Endothelial cell of umbilical vein (primary cell): ENCODE measurements at places on chromosomes 2 and 18. TPM values are rescaled to one million over a fixed set of nuclear protein-coding genes. Genes with fewer than 3 reads are reported as not detected.

Gene SCTR
- polyA plus RNA-seq: not detected in 2 replicates

Gene ELP2
- 31.7 and 37.8 TPM in 2 replicates for polyA plus RNA-seq

GRCh38 chr18:22981274-22982133 is 48.4 kb downstream of the RBBP8 start:
- DNase-seq: no peak

DNA sequence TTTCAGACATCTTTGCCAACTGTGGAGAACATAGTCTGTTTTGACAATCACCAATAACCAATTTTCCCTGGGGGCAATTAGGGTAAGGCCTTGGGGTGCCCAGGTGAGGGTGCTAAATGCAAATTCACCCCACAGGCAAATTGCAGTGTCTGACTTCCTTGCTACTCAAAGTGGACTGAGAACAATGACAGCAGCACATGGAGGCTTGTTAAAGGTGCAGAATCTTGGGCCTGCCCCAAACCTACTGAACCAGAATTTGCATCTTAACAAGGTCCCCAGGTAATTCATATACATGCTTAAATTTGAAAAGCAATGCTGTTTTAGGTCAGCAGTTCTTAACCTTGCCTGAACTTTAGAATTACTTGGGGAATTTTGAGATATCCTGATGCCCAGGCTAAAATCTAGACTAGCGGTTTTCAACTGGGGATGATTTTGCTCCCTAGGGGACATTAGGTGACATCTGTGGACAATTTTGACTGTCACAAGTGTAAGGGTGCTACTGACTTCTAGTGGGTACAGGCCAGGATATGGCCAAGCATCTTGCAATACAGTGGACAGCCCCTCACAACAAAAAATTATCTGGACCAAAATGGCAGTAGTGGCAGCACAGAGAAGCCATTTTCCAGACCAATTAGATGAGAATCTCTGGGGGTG is 80.2 kb upstream of the GCFC2 start:
- no peak for DNase-seq

DNA sequence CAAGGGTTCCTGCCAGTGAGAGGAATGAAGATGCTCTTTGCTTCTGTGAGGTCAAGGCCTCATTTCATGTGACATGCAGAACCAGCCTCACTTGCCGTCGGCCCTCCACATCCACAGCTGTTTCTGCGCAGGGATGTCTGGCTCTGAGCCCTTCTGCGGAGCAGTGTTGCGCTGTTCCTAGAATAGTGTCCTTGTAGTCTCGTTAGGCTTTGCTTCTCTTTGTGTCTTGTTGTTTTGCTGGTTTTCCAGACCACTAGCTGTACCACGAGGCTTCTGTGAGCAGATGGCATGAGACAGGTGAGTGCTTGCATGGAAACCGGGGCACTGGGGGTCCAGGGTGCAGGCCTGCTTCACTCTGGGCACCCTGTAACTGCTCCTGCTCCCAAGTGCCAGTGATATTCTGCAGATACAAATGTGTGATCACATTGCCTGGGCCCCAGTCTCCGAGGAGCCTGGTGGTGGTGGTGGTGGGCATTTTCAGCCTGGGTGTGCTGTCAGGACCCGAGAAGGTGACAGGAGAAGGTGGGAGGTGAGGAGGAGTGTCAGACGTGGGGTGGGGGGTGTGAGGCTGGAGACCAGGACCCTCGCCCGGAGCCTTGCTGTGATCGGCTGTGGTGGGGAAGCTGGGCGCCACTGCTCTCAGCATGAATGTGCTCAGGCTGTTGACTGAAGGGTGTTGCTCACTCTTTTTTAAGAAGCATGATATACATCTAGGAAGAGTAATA is 34.3 kb downstream of the LDLRAD4 start:
- no peak for DNase-seq

DNA sequence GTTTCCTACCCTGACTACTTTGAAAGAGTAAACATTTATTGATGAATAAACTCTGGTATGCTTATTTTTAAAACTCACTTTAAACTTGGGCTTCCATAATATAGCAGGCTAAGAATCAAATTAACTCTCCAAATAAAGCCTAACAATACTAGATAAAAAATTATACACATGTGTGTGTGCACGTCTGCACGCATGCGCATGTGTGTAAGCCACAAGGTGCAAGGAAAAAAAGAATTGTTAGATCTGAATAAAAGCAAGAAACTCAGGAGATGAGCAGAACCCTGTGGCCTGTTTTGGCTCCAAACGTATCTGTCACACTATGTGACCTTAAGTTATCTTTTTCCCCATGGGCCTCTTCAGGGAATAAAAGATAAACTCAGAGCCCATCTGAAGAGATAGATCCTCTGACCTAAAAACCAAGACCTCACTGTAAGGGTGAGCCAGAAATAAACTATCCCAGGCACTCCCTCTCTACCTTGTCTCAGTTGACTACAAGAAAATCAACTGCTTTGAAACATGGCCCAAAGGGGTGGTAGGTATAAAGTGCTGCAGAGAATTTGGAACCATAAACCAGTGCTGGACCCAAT is 6.3 kb downstream of the HDHD2 start:
- no peak for DNase-seq

DNA sequence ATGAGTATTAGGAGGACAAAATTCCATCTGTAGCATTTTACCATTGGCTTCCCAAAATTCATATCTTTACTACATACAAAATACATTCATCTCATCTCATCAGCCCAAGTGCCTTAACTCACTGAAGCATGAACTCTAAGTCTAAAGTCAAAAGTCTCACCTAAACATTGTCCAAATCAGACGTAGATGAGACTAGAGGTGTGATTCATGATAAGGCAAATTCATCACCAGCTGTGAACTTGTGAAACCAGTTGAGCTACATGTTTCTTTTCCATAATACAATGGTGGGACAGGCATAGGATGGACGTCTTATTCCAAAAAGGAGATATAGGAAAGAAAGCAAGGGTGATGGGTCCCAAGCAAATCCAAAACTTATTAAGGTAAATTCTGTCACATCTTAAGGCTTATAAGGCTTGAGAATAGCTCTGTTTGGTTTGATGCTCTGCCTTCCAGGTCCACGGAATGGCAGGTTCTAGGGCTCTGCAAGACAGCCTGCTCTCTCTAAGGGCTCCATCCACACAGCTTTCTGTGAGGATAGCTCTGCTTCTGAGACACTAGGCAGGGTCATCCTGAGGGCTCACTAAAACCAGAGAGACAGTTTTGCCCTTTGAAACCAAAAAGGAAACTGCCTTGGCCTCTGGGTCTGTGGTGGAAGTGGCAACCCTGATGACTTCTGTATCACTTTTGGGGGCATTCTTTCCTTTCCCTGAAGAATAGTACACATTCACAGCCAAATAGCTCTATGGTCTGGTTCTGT is 9.6 kb downstream of the IFIH1 start:
- no peak for DNase-seq

- DNase-seq: no peak
Observed at GRCh38 chr18:34003687-34004086, 221.0 kb downstream of the NOL4 start.

DNA sequence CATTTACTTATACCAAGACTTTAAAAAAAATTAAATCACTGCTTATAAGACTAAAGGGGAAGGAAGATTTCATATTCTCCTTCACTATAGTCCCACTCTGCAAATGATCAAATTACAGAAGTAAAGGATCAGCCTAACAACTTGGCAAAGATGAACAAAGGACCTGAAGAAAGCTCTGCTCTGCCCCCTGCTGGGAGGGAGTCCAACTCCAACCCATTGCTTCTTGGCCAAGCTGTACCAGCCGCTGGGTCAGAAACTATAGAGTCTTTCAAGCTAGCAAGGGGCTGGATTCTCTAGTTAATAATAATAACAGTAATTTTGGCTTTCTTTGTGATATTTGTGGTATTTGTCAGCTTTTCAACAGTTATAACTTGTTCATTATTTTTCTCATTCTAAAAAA is 927.0 kb upstream of the CRIM1 start:
- DNase-seq: peak; percentile 22

- DNase-seq: no peak
Observed at GRCh38 chr2:38432820-38433606, 55.9 kb upstream of the ATL2 start.

DNA sequence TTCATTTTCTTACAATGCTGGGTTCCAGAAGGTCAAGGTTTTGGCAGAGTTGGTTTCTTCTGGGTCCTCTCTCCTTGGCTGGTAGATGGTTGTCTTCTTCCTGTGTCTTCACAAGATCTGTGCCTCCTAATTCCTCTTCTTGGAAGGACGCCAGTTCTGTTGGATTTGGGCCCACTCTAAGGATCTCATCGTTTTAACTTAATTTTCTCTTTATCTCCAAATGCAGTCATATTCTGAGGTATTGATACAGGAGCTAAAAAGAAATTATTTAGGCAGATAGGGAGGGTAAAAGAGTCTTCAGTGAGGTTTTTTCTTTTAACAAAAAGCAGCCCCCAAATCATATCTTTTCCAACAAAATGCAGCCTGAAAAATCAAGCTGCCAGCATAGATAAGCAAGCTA is 998.4 kb downstream of the SOCS6 start:
- no peak for DNase-seq

- peak; percentile 84 for DNase-seq
Observed at GRCh38 chr2:43219383-43220228, 6.8 kb downstream of the ZFP36L2 start.

DNA sequence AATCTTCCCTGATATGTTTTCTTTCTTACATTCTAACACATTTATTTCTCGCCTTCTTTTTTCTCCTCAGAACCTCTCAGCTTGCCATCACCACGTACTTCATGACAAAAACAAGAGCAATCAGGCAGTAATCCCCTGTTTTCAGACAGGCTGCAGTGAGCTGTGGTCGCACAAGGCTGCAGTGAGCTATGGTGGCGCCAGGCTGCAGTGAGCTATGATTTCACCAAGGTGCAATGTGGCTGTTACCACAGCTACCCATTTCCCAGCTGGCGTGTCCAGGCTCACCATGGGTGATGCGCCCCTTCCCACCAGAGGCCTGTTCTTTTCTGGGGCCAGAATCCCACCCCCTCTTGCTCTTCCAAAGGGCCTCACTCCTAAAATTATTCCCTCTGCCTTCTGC is 25.8 kb downstream of the TCF23 start:
- no peak for DNase-seq
